CD4-positive, alpha-beta T cell treated with Interleukin-6 for 4 hours (primary cell): ENCODE measurements at places on chromosomes 1 and 21.
A peak's percentile ranks its signal among the peaks of the same experiment; 100 is the strongest.

- no peak for DNase-seq
Measured at GRCh38 chr21:42733037-42733627, 79.7 kb downstream of the PDE9A start.

DNA sequence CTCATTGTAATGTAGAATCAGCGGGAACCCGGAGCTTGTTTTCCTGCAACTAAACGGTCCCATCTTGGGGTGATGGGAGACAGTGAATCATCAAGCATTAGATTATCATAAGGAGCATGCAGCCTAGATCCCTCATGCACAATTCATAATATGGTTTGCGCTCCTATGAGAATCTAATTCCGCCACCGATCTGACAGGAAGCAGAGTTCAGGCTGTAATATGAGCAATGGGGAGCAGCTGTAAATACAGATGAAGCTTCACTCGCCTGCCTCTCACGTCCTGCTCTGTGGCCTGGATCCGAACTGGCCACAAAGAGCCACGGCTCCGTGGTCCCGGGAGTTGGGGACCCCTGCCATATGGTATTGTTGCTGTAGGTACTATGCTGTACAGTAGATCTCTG, 1.6 kb downstream of the IFI44 start:
- peak; percentile 44 for DNase-seq

- DNase-seq = no peak
Measured at GRCh38 chr1:2865571-2866421, 64.3 kb upstream of the TTC34 start.

DNA sequence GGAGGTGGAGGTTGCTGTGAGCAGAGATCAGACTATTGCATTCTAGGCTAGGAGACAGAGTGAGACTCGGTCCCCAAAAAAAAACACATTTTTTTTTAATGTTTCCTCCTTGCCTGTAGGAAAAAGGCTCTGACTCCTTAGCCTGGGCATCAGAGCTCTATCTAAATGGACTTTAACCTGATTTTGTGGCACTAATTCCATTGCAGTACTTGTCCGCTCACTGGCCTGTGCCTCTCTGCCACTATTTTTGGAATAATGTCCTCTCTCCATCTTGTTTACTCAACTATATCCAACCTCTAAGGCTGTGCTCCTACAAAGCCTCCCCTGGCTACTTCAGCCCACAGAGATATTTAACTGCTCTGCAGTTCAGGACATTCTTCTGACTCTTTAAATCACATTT, 26.5 kb downstream of the METTL18 start:
- DNase-seq = no peak

DNA sequence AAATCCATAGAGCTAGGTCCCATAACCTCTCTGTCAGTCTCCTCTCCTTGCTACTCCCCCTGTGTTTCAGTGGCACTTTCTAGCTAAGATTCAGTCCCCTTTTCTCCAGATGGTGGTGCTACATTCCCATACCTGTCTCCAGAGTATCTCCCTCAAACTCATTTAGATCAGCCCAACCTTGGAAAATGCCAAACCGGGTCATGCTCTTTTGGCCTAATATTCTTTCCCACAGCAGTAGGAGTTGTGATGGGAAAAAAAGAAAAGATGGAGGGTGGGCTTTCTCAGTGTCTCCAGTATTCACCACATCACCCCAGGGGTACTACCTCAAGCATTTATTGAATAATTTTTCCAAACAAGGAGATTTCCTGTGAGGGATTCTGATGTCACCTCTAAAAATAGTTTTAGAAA, 3.2 kb upstream of the RXFP4 start:
- peak; percentile 38 for DNase-seq

DNA sequence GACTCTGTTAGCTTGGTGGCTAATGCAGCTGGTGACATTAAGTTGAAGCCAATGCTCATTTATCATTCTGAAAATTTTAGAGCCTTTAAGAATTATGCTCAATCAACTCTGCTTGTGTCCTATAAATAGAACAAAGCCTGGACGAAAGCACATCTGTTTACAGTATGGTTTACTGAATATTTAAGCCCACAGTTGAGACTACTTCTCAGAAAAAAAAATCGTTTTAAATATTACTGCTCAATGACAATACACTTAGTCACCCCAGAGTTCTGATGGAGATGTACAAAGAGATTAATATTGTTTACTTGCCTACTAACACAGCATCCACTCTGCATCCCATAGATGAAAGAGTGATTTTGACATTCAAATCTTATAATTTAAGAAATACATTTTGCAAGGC, 79.6 kb downstream of the NEGR1 start:
- DNase-seq = no peak

DNA sequence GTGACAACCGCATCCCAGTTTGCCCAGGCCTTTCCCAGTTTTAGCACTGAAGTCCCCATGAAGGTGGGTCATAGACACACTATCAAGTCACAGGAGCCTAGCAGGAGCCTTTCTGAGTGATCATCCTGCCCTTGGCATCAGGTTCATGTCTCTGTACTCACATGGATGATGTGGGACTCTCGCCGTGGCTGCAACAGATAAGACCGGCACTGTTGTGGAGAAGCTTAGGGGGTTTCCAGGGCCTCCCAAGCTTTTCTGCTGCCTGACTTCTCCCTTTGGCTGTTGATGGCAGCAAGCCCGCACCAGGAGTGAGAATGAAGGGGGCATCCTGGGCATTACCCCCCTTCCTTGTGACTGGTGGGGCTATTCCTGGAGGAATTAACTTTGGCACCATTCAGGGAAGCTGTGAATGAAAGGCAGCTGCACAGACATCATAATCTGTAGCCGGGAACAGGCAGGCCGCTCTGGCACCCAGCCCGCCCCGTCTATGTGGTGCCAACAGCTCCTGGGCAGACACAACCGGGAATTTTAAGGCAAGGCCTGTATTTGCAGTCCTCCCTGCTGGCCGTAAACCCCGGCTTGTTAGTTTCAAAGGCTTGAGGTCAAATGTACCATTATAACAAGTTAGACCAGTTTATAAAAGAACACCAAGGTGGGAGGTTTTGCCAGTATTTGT, 148.6 kb downstream of the HUNK start:
- DNase-seq = no peak

DNA sequence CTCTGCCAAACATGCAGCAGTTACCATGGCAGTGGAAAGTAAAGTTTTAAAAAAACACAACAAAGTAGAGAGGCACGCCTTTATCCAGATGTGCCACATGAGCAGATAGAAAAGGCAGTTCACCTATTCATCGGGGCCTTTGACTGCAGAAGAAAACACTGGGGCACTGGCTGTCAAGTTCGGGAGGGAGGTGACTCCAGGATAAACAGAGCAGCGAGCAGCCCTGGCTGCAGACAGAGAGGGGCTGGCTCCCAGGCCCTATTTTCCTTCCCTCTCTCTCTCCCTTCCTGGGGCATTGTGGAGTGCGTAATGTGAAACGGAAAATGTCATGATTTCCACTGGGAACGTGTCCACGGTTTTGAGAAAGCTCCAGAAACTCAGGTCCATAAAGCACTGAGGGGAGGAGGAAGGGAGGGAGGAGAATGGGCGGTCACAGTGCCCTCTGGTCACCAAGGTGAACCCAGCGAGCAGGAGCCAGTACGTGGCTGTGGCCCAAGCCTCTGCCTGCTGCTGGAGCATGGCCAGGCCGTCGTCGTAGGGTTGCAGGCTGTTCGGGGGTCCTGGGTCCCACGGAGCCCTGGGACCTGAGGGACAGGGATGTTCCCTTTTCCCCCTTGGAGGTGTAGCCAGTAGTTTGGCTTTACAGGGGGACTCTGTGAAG, 114.7 kb upstream of the IRF2BP2 start:
- peak; percentile 28 for DNase-seq

DNA sequence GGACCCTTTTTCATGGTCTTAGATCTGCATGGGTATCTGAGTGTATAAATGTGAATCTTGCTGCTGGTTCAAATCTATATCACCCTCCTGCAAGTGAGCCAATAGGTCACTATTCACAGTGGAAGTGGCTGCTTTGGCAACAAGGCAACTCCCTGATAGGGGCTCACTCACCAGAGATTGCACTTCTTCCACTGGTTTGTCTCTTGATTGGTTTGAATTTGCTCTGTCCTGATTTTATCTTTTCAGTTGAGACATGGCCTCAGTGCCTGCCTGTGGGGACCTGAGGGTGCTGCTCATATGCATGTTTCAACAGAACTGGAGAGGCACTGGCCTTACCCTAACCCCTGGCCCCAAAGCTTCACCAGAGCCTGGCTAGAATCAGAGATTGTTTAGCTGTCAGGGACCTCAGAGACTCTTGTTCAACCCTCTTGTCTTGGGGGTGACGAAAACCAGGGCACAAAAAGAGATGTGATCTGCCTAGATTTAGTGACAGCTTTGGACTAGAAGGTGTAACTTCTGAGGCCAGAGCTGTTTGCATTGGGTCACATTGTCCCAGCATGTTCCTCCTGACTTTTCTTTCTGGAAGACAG, 16.9 kb downstream of the AVPR1B start:
- no peak for DNase-seq

DNA sequence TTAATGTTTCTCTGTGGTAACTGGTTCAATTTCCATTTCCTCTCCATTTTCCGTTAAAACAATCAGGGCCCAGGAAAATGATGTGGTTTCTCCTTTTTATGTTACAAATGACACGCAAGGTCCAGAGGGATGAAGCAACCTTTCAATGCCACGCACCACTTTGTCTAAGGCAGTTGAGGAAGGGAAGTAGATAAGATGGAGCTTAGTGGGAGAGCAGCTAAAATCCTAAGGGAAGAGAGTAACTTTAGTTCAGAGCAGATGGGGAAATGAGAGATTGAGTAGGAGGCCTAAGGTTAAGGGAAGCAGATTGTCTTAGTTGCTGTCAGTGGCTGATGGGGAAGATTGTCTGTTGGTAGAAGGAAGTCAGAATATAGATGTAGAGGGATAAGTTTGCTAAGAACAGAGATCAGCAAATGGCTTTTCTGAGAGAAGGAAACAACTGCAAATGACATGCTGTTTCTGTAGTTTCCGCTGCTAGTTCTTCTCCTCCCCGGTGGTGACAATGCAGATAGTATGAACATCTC, 660 bp downstream of the CD1C start:
- DNase-seq = no peak

DNA sequence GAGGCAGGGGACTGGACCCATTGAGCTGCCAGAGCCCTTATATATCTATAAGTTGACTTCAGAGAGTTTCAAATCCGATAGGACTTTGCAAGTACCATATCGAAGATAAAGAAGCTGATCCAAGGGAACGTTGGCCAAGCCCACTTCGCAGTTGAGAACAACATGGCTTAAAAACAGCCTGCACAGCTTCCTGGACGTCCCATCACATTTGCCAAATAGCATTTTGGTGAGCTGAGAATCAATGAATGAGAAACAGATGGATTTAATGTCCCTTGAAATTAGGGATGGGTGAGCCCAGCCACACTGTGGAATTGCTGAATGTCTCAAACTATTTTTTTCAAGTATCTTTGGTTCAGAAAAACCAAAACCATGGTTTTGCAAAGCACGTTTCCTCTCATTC, 64.8 kb downstream of the KCNJ15 start:
- no peak for DNase-seq

GRCh38 chr1:27129225-27129624, 25.7 kb downstream of the SLC9A1 start:
- no peak for DNase-seq

- peak; percentile 8 for DNase-seq
Measured at GRCh38 chr1:236495467-236496112, 28.2 kb upstream of the LGALS8 start.

DNA sequence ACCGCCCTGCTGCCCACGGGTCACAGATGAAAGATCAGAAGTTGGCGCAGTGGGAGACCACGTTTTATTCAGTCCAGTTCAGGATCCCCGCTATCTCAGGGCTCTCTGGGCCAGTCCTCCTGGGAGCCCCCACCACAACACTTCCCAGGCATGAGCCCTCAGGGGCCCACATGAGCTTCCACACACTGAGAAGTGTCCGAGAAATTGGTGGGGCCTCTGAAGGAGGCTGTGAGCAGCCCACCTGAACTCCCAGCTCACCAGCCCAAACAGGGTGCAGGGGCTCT, 12.1 kb downstream of the TRIM46 start:
- DNase-seq = no peak

DNA sequence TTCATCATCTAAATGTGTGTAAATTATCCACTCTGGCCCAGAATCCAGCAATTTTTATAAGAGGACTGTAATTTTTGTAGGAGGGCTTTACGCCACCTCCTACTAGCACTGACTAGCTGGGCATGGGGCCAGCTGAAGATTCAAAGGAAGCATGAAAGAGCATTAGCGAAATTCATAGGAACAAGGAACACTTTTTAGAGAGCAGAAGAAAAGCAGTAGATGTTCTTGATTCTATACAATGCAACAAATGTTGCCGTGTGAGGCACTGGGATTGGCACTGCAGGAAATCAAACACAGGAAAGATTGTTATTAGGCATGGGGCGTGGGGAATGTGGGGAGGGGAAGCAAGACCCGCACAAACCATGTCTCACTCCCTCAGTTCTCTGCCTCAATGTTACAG, 58.4 kb upstream of the PARP1 start:
- DNase-seq = no peak

GRCh38 chr1:68307378-68307787, 75.1 kb upstream of the WLS start:
- no peak for DNase-seq

DNA sequence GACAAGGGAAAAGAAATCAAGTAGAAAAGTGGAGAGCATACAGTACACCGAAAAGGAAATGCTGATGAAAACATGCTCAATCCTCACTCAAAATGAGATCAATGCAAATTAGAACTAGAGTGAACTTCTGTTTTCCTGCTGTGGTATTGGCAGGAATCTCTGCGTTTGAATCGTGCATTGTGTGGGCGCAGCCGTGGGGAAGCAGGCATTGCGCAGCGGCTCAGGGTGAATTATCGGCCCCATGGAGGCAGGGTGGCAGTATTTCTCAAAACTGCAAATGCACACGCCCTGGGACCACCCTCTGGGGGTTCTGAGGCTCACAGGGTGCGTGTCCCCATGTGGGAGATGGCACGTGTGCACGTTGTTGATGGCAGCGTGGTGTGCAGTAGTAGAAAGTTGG, 140.6 kb downstream of the PEX14 start:
- no peak for DNase-seq

DNA sequence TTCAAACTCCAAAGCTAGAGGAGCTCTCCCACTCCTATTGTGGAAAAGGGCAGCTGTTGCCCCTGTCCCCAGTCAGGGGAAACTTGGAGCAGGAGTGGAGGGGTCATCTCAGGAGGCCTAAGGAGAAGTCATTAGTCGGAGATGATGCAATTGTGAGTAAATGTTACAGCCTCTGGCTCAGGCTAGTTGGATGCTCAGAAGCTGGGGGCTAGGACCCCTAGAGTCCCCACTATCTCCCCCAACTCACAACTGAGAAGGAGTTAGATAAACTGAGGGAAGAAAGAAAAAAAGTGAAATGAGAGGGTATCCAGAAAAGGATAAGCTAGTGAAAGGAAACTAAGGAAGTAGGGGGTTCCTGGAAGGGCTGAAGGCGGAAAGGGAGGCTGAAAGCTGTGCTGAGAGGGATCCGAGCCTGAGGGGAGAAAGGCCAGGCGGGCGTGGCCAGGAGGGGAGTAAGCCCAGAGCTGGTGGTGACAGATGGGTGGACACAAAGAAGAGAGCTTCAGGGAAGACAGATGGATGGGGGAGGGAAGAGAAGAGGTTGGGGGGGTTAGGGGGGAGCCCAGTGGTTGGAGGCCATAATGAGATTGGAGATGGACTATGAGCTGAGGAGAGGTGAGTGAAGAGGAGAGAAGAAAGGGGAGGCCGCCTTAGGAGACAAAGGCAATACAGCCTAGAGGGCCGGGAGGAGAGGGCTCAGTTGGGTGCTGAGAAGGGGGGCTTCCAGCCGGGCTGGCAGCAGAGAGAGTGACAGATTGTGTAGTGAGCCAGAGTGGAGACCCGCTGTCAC, 4.5 kb upstream of the NHLH1 start:
- no peak for DNase-seq
